ENCODE measurements at places on chromosomes 4 and X.

- no peak for DNase-seq
Measured at GRCh38 chrX:31057291-31057690, 14.6 kb downstream of the FTHL17 start.

GRCh38 chr4:128859887-128860677 is 50.6 kb downstream of the JADE1 start:
- DNase-seq, result no peak

GRCh38 chr4:118761397-118762016 is 74.4 kb downstream of the SEC24D start:
- no peak for DNase-seq

GRCh38 chrX:150038986-150039599 is 100.8 kb upstream of the EOLA2 start:
- no peak for DNase-seq

DNA sequence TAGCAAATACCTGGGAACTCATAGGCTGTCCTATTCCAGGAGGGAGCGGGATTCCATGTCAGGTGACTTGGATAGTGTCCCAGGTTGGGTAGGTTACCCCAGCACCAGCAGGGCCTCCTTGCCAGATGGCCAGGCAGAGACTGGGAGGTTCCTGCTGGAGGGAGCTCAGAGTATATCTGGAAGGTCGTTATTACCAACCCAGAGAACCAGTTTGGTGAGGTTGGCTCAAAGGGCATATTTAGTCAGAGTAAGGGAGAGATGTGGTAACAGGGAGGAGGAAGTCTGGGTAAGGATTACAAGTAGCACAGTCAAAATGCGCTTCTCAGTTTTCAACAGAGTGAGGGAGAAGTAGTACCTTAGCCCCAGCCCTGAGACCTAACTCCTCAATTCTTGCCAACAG is 53.3 kb upstream of the LNX1 start:
- DNase-seq, result no peak

DNA sequence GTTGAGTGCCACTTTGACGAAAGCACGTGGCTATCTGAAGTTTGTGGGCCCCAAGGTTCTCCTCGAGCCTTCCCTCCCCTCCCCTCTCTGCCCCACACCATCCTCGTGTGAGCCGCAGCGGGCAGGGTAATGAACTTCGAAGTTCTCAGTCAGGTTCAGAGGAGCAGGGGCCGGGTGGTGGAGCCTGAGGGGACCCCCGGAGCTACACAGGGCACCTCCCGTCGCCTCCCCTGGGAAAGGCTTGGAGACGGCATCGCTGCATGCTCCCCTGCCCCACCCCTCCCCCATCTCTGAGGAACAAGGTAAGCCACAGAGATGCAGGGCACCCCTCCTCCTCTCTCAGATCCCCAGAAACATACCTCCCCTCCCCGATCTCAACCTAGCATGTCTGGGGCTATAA is 2.8 kb upstream of the NKX1-1 start:
- DNase-seq, result no peak

DNA sequence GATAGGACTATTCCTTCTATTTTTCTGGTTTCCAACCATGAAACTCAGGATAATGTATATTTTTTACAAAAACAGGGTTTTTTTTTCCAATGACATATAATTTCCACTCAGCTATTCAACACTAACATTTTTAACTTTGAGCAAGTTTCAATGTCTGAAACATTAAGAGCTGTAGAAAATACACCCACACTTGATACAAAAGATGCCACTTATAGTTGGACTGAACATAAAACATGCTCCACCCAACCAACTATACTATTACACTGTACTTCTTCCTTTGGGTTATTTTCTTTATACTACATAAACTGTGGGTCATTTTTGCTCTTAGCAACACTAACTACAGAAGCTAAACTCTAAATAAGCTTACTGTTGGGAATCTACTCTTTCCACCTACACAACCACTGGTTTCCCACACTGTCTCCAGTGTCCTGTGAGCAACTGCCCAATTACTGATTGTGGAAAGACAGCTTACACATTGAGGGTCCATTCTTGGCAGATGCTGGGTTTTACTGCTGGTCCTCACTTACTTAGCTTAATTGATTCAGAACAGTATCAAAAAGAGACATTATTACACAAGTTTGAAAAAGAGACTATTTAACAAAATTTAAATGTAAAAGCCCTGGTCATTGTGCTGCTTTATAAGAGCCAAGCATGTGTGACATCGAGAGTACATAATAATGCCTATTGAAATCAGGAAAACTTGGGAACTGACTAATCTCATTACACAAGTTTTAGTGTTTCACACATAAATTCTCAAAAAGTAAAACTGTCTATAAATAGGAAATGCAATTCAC is 6.3 kb downstream of the AMMECR1 start:
- no peak for DNase-seq

DNA sequence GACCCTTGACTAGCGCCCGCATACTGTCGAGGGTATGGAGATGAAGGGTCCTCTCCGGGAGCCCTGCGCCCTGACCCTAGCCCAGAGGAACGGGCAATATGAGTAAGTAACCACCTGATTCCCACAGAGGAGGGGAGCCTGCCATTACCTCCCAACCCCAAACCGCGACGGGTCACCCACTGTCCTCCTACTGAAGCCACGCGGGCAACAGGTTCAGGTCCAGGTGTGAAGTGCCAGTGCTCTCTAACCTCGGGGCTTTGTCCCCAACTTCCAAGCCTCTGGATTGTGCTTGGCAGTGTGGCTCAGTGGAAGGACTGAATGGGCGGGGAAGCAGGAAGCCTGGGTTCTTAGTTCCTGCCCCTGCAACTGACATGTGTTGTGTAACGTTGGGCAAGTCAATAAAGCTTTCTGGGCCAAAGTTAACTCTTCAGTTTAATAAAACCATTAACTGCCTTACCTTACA is 694 bp downstream of the OCRL start:
- DNase-seq, result no peak

Measured in fibroblast of the conjunctiva (primary cell).